ENCODE measurements at places on chromosomes 2 and 18.

DNA sequence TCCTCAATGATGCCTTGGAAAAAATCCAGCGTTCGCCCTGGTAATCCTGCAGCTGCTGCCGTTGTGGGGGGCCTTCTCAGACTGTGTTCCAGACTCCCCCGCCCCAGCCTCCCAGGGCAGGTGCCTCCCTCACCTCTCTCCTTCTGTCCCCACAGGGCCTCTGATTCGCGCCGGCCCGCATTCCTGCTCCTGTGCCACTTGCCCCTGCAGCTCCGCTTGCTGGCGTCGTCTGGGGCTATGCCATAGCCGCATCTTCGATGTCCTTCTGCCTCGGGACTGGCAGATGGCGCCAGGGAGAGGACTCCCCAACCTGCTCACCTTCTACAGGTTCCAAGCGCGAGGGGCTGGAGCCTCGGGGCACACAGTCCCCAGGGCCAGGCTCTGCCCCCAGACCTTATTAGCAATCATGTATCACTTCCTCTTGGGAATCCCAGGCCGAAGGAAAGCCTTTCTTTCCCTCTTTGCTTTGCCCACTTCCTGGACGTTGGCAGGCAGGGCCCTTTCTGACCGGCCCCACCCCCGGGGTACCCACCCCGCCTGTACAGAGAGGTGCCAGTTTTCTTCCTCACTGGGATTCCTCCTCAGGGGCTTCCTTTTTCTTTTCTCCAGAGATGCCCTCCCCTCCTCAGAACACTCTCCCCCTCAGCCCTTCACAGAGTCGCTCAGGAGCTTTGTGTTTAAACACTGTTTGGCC, 4.4 kb downstream of the SPATA3 start:
- no peak for DNase-seq

GRCh38 chr2:189188115-189188805, 8.7 kb upstream of the COL5A2 start:
- no peak for DNase-seq

DNA sequence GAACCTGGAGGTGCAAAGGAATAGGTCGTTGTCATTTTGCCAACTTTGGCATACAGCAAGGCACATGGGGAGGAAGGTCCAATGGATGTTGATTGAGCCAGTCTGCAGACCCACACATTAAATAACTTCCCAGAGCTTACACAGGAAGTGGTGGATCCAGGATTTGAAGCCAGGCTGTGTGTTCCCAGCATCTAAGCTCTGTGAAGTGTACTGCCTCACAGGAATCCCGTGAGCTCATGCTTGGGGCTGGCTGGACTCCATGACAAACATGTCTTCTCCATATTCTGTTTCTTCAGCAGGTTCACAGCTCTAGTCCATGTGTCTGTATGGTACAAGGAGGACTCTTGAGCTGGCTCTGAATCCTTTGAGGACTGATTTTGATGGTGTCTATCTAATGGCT, 63.9 kb downstream of the KLHL29 start:
- no peak for DNase-seq

DNA sequence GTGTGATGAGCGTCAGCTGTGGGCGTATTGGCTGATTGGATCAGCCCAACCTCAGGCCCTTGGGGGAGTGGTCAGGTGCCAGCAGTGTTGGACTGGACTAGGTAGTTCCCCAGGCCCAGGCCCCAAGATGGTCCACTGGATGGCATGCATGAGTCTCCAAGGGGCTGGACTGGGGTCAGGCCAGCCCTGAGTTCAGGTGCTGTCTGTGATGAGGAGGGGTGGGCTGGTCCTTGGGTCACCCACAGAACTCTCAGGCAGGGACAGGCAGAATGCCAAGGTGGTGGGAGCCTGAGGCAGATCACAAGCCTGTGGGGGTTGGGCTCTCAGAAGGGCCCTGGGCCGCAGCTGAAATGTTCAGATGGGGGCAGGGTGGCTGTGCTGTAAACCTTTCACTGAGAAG, 59.5 kb upstream of the THUMPD2 start:
- DNase-seq = no peak

DNA sequence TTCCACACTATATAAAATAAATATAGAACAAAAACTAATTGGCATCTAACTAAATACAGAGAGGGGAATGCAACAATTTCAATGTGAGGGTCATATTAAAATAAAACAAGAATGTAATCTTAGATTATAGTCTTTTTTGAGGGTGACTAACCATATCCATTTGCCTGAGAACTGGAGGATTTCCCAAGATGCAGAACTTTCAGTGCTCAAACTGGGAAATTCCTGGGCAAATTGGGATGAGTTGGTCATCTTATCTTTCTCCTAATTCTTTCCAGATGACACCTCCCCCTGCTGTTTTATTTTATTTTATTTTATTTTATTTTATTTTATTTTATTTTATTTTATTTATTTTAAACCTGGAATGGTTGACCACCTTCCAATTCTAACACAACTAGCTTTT, 846.2 kb downstream of the SLC4A3 start:
- DNase-seq = no peak

DNA sequence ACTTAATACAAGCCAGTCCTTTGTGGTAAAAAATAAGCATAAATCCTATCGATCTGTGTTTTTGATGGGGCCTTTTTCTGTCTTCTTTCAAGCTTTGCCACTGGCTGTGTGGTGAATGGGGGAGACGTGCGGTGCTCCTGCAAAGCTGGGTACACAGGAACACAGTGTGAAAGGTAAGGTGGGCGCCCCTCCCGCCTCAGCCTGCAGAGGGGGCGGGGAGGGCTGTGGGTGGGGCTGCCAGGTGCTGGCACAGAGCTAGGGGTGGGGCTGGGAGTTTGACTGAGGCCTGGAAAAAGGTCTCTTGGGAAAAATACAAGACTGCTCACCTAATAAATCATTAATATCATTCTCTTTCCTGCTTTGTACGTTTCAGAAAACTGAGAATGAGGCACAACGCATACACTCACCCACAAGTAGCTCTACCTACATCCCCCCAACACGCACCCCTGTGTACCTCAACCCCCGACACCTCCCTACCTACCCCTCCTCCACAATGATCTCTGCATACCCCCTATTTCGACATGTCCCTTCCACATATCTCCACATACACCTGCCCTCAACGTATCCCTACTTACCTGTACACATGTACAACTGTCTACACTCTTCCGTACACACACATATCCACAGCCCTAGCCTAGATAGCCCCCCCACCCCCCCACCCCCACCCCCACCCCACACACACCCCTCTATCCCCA, 129.7 kb upstream of the TTC39C start:
- no peak for DNase-seq

- no peak for DNase-seq
Observed at GRCh38 chr18:78169174-78169864, 810.3 kb upstream of the SALL3 start.

DNA sequence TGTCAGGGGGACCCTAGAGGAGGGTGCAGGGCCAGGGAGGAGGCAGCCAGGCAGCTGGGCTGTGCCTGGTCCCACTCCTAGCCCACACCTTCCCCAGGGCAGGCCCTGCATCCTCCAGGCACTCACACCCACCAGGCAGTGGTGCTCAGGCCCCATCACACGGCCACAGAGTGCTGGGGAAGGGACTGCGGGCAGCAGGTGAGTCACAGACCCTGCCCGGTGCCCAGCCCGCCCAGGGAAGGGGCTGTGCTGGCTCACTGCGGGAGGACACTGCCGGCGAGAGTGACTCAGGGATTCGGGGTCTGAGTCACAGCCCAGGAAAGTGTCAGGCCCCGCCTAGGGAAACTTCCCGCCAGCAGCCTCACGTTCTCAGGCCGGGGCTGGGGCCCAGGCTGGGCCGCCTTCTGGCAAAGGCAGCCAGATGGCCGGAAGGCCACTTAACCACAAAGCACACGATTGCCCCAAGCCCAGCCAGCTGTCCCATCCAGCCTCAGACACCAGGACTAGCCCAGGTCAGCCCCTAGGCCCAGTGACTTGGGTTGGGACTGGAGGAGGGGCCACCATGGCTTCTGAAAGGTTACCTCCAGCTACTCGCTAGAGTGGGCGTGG, 42.2 kb downstream of the BIN1 start:
- peak; percentile 64 for DNase-seq

DNA sequence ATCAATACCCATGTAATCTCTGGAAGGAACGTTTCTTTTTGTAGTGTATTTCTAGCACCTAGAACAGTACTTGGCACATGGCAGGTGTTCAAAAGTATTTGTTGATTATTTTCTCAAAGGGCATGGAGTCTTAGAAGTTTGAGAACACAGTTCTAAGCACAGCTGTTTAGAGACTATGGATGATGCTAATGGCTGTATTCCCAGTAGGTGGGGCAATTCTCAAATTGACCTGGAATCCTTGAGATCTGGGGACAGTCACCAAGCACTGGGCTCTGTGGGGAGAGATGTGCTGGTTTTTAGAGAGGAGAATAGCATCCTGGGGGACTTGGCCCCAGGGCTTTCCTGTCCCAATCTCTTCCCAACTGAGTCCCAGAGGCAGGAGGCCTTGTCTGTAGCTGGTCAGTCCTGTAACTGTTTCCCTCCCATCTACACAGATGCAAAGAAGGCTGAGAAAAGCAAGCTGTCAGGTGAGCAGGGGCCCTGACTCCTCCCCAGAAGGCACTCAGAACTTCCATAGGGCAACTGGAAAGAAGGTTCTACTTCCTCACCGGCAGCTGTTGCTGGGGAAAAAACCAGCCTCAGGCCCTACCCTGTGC, 17.5 kb upstream of the IL36G start:
- no peak for DNase-seq

DNA sequence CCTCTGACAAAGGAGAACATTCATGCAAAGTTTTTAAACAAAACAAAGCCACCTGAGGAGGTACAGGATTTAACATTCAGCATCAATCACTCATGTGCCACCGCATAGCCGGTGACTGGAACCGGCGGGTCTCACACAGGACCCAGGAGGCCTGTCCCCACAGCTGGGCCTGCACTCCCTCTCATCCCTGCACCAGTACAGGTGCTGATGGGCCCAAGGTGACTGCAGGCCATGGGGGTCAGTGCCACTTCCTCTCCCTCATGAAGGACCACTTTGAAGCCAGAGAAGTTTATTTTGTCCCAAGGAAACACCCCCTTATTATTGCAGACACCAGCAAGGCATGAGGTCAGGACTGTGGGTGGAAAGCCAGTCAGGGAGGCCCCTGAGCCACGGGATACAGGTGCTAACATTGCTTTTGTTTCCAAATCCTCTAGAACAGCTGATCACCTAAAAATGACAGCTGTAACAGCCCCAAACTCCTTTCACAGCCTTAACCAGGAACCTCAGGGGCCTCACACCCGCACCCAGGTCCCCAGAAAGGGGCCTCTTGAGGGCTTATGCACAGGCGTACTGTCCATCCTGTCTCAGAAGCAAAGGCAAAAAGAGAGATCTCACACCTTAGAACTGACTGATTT, 14.0 kb downstream of the PARD6G start:
- no peak for DNase-seq

- DNase-seq = no peak
Observed at GRCh38 chr18:31774477-31774785, 13.8 kb upstream of the SLC25A52 start.

DNA sequence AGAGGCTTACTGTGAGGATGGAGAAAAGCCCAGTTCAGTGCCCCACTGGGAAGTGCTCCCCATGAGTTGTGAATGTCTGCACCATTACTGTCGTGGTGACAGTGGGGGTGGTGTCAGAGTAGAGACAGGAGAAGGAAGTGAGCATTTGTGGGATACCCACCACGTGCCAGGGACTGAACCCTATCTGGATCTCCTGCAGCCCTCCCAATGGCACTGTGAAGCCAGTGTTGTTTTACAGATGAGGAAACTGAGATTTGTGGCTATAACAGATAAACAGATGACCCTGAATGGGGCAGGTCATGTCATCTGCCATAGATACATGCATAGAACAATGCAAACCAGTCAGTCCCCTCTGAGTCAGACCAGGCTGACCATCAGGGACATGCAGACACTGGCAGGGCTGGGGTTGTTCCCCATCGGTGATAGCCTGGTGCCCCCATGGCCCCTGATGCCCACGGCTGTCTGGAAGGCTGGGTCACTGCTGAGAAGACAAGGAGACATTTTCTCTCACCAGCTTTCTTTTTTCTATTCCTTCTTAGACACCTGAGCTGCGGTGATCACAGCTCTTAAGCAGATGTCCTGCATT, 60.8 kb downstream of the EMILIN2 start:
- no peak for DNase-seq

DNA sequence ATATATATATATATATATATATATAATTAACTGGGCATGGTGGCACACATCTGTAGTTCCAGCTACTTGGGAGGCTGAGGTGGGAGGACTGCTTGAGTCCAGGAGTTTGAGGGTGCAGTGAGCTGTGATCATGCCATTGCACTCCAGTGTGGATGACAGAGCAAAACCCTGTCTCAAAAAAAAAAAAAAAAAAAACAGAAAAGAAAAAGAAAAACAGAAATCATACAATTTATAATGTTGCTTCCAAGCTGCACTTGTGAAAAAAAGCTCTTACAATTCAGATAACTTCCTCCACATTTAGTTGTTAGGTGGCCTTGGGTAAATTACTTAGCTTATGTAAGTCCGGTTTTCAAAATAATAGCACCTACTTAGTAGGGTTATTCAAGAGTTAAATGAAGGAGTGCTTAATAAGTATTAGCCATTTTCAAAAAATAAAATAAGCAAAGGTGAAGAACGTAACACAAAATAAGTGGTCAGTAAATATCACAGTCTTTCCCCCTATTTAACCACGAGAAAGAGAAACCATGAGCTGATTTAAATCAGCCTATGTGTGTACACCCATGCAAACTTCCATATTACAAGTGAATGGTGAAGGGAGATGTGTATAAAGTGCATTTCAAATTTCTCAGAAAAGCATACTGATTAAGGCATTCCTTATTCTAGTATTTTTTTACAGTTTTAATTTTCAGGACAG, 2.3 kb downstream of the WIPF1 start:
- no peak for DNase-seq

- no peak for DNase-seq
Observed at GRCh38 chr18:31386741-31387140, 10.2 kb downstream of the DSG4 start.

DNA sequence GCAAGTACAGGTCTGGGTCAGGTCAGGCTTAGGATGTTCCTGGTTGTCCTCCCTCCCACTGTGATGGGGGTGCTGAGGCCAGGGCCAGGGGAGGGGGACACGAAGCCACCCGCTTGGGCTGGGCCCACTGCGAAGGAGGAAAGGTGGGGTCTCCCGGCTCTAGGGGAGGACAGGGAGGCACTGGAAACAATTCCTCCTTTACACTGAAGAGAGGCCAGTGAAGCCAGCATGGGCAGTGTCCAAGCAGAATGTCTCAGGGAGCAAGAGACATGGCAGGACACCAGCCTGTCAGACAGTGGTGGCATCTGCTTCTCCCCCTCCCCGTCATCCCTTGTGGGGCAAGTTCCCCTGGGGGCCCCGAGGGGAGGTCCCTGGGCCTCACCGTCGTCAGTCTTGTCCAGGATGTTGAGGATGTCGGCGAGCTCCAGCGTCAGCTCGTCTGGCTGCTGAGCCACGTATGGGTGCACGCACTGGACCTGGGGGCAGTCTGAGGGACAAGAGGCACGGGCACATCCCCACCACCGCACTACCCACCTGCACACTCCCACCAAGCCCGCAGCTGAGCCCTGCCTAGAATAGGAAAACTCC, 10.8 kb downstream of the SNORC start:
- no peak for DNase-seq

Data from activated CD8-positive, alpha-beta memory T cell treated with anti-CD3 and anti-CD28 coated beads, Interleukin-2, amount 50 U/mL, for 4 hours (primary cell).